Prostate gland (tissue), 2 donors: ENCODE measurements at places on chromosomes 11 and 22. TPM values are rescaled to one million over a fixed set of nuclear protein-coding genes. Genes with fewer than 3 reads are reported as not detected.

CLMP gene
- total RNA-seq = 5.0 TPM

MTCH2 gene
- 56.8 TPM for total RNA-seq

MEI1 gene
- total RNA-seq = 7.4 TPM

LRRN4CL gene
- 2.8 TPM for total RNA-seq

- no peak for DNase-seq
Observed at GRCh38 chr11:125770583-125770982, 8.0 kb downstream of the PATE2 start.

DNA sequence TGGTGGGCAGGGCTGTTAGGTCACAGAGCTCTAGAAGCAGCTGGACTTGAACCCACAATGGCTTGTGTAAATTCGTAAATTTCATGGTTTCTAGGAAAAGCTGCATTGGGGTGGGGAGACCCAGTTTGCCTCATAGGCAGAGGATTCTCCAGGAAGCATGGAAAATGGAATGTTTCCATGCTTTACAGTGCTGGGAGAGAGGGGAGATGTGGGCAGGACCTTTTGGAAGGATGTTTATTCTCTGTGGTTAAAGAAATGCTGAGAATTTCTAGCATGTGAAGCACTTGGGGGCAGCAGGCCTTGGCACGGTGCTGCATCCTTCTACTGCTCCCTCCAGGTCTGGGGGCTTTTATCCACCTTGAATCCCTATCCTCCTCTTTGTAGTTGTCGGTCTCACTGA lies 46.3 kb downstream of the TRAF6 start:
- DNase-seq = no peak

DNA sequence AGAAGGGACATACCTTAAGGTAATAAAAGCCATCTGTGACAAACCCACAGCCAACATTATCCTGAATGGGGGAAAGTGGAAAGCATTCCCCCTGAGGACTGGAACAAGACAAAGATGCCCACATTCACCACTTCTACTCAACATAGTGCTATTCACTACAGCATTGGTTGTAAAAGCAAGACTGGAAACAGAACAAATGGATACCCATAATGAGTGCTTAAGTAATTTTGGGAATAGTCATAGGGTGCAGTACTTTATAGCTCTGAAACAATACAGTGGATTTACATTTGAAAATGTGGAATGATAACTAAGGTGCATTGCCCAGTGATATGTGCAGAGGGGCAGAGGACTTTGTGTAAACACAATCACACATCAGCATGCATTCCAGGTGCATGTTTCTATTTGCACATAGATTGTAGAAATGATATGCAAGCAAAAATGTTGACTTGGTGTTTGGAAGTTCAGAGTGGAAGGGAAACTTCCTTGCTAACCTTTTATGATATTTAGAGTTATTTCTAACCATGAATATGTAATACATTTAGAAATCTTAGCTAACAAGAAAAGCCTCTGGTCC lies 112.3 kb downstream of the IGLL1 start:
- no peak for DNase-seq

- no peak for DNase-seq
Observed at GRCh38 chr11:34251589-34251980, 106.2 kb downstream of the ABTB2 start.

DNA sequence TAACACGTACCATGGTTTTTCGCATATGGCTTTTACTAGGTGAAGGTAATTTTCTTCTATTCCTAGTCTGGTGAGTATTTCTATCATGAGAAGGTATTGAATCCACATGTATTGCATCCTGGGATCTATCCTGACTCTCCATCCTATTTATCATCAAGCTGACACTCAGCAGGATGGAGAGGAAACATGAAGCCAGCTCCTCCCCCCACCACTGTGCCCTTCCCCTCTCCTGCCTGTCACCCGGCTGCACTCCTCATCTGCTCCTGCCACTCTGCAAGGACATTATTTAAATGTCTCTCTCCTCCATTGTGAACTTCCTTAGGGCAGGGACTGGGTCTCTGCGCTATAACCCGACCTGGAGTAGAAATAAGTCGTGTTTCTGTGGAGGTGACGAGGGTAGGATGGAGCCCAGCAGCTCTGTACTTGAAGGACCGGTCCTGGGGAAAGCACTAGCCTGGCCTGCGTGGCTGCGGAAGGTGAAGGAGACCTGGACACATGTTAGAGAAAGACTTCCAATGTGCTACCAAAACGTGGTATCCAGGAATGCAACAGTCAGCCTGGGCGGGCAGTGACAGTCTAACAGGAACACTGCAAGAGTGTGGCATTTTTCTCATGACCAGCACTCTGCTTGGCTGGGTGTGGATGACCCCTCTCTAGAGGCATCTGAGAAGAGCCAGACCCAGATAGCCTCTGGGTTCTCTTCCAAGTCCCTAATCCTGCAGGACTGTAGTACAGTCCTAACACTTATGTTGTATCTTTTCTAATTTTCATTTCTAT lies 111.2 kb downstream of the MICAL3 start:
- DNase-seq = no peak

- DNase-seq = no peak
Observed at GRCh38 chr11:19910931-19911330, 198.3 kb downstream of the NAV2 start.

GRCh38 chr11:134272381-134273316 lies 3.5 kb upstream of the GLB1L3 start:
- DNase-seq = no peak

- DNase-seq = no peak
Observed at GRCh38 chr11:66495401-66495854, 15.0 kb upstream of the BBS1 start.
